ENCODE measurements at places on chromosomes 5 and 9. TPM values are rescaled to one million over a fixed set of nuclear protein-coding genes. Genes with fewer than 3 reads are reported as not detected.
A peak's percentile ranks its signal among the peaks of the same experiment; 100 is the strongest.

The SLC34A3 gene
- total RNA-seq: not detected

The FOXI1 gene
- total RNA-seq: 0.80 TPM

The PDE6A gene
- total RNA-seq: 3.4 TPM

The FAM169A gene
- total RNA-seq: 2.7 TPM

GRCh38 chr5:62354028-62354874, 48.2 kb downstream of the KIF2A start:
- DNase-seq: peak; percentile 79

DNA sequence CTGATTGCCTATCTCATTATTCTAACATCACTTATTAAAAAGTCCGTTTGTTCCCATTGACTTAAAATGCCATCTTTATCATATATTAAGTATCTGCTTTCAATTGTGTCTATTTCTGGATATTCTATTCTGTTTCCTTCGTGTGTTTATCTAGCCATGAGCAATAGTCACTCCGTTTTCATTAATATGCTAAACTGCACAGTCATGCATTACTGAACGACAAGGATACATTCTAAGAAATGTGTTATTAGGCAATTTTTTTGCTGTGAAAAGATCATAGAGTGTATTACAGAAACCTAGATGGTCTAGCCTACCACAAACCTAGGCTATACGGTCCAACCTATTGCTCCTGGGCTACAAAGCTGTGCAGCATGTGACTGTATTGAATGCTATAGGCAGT, 482.9 kb downstream of the IRX1 start:
- no peak for DNase-seq

The TMC1 gene
- total RNA-seq: 0.17 TPM

GRCh38 chr9:76751001-76751400, 13.2 kb upstream of the PCA3 start:
- DNase-seq: no peak

DNA sequence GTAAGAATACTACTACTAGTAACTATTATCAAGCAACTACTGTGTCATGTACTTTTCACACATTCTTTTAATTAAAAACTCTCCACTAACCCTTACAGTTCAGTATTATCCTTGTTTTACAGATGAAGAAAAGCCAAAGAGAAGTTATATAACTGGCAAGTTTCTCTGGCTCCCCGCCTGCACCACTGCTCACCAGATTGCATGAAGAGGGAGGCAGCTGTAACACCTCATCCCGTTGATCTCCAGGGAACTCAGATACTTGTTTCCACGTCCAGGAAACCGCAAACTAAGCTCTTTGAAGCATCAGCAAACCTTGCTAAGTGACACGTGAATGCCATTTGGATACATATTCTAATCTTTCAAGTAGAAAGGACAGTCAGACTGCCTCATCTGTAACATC, 70.3 kb downstream of the RIGI start:
- no peak for DNase-seq

DNA sequence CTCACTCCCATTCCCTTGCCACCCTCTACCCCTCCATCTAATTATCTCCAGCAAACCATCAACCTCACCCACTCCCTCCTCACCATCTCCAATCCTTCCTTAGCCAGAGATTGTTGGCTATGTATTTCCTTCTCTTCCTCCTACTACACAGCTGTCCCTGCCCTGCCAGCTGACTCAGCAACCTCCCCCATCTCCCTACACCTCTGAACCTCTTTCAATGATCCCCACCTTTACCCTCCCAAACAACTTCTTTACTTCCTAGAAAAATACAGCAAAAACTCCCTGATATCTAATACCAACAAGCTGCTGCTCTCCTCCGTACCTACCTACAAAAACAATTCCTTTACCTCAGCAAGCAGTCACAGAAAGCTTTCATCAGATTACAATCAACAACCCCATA, 37.3 kb downstream of the SPTLC1 start:
- DNase-seq: no peak

The IQGAP2 gene
- total RNA-seq: 84.8 TPM

GRCh38 chr5:130689831-130690230, 475.2 kb downstream of the HINT1 start:
- no peak for DNase-seq

DNA sequence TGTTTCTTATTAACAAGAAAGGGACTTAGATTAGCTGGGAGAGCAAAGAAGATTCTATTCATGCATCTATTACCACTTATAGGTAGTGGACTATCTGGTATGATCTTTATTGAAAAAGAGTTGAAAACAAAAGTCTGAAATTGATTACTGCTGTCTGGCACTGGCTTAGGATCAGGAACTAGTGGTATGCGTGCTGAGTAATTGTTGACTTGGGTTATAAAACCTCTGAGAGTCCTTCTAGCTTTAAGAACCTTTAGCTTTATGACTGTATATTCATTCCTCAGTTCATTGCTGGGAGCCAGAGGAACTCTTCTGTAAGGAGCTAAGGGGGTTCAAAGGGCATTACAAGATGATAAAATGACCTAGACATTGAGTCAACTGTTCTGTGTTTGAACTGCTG, 7.6 kb downstream of the SLC1A1 start:
- DNase-seq: peak; percentile 29

Measured in mucosa of descending colon (tissue), 3 donors.